ENCODE measurements at places on chromosomes 3 and 15. TPM values are rescaled to one million over a fixed set of nuclear protein-coding genes. Genes with fewer than 3 reads are reported as not detected.

The ZNF620 gene
- total RNA-seq: 0.39 TPM

The TMCO5A gene
- total RNA-seq: not detected

The TRH gene
- not detected for total RNA-seq

The SAMMSON gene
- total RNA-seq: not detected

The EIF3J gene
- 21.0 TPM for total RNA-seq

The ADAMTS17 gene
- total RNA-seq: 0.86 TPM

The GUCA1C gene
- not detected for total RNA-seq

The RETNLB gene
- total RNA-seq: not detected

The STX19 gene
- total RNA-seq: not detected

The SPTBN5 gene
- 0.31 TPM for total RNA-seq

The C2CD4A gene
- not detected for total RNA-seq

The RASL12 gene
- not detected for total RNA-seq

The CP gene
- total RNA-seq: not detected

The UROC1 gene
- not detected for total RNA-seq

The RUBCN gene
- 25.3 TPM for total RNA-seq

The TMEM212 gene
- total RNA-seq: not detected

The C3orf20 gene
- total RNA-seq: not detected

The LTK gene
- not detected for total RNA-seq

The PIF1 gene
- total RNA-seq: 6.5 TPM

The MYRIP gene
- total RNA-seq: not detected

The ADAMTS7 gene
- total RNA-seq: 0.76 TPM

The GOLGA8R gene
- total RNA-seq: not detected

The GOLGA6L9 gene
- 0.78 TPM for total RNA-seq

The DBR1 gene
- 8.9 TPM for total RNA-seq

The KCNH8 gene
- not detected for total RNA-seq

The GOLGA8T gene
- not detected for total RNA-seq

The FRMD5 gene
- total RNA-seq: 2.5 TPM

The PLCH1 gene
- total RNA-seq: not detected

The HTR3E gene
- total RNA-seq: not detected

All from hair follicular keratinocyte (primary cell).